ENCODE measurements at places on chromosomes 5 and 9.
A peak's percentile ranks its signal among the peaks of the same experiment; 100 is the strongest.

- DNase-seq: no peak
Observed at GRCh38 chr9:40928803-40929487, 199.5 kb downstream of the FOXD4L6 start.

DNA sequence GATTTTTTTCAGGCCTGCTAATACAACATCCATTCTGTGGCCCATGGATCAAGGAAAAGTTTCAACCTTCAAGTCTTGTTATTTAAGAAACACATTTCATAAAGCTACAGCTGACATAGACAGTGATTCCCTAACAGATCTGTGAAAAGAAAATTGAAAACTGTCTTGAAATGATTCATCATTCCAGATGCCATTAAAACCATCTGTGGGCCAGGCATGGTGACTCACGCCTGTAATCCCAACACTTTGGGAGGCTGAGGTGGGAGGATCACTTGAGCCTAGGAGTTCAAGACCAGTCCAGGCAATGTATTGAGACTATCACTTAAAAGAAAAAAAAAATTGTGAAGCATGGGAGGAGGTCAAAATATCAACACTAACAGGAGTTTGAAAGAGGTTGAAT, 6.0 kb downstream of the RAPGEF6 start:
- no peak for DNase-seq

- DNase-seq: peak; percentile 10
Observed at GRCh38 chr5:157718519-157718918, 12.7 kb upstream of the THG1L start.

DNA sequence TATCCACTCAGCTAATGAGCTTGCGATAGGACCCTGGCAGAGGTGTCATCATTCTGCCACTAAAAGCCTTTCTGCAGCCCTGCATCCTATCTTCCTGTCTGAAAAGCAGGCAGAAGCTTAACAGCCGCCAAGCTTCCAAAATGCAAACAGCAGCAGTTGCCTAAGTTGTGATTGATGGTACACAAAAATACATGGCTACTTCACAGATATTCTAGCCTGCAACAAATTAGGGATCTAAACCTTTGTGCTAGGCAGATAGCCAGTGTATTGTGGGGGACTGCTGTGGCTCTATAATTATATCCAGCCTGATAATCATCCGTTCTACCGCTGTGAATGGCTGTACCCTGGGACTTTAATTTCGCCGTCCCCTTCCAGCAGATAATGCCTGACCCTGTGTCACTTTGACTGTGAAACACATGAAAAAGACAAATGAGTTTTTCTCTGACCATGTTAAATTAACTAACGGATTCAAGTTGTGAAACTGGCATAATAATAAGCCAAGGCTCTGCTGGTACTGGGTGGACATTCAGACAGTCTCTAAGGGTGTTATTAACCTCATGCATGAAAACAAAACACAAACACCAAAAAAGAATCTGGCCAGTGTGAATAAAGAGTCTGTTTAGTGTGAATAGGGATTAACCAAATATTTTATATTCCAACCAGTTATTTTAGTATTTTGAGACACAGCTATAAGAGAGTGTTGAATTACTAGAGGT, 45.9 kb downstream of the SEMA6A start:
- DNase-seq: no peak

- no peak for DNase-seq
Observed at GRCh38 chr9:88216126-88216995, 78.1 kb upstream of the SPATA31C2 start.

- DNase-seq: no peak
Observed at GRCh38 chr5:104178829-104179456, 616.4 kb upstream of the NUDT12 start.

DNA sequence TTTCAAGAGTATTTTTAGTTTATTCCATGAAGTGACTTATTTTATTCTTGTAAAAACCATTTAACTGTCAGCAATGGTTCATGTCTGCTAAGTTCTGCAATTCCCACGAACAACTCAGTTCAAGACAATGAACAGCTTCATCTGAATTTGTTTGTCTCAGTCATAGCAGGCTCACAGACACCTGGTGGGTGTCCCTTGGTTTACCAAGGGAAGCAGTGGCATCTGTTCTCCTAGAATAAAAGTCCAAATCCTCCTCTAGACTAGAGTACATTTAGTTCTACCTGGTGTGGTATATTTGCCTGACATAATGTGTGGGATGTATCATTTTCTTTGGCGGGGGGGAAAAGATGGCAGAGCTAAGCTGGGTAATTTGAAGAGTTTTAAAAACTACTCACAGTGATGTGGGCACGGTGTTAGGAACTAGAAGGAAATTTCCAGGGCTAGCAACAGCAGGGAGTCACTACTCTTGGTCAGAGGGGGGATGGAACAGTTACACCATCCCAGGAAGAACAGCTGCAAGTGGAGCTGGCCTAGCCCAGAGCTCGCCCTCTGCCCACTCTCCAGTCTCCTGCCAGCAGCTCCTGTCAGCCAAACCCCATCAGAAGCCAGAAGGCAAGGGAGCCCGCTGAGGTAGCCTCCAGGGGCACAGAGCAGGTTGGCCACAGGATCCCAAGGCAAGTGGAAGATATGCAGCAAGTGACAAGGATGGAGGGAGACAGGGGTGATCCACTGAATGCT, 100.3 kb downstream of the PJA2 start:
- no peak for DNase-seq

DNA sequence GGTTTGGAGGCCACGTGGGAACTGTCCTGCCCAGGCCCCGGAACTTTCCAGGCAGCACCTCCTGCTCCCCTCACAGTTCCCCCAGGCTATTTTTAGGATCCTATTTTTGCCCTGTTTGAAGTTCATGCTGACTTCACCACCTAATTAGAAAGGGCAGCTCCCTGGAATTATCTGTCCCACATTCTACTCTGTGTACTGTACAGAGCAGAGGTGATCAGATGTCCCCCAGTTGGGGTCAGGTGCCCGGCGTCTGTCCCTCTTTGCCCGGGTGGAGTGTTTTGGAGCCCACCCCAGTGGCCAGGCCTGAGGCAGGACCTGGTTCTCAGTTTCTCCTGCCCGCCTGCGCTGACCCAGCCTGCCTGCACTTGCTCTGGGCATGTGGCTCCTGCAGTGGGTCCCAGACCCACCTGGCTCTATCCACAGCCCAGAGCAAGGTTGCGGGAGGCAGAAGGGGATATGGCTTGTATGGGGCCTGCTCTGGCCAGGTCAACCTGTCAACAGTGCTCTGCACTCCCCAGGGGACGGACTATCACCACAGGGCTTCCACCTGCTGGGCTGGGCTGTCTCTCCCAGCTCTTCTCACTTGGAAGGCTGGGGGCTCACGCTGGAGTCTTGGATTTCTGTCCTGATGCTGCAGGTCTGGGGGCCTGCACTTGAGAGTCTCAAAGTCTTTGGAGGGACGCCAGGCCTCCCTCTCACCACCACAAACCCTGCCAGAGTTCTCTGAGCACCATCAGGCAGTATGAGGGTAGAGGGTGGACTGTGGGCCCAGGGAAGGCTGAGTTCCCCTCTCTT, 268.3 kb downstream of the GADD45G start:
- DNase-seq: no peak

All from naive thymus-derived CD4-positive, alpha-beta T cell (primary cell).